ENCODE measurements at places on chromosomes 4 and X. TPM values are rescaled to one million over a fixed set of nuclear protein-coding genes. Genes with fewer than 3 reads are reported as not detected.

CXCL9 gene
- total RNA-seq: not detected

ARHGAP36 gene
- total RNA-seq: not detected

SPACA5 gene
- total RNA-seq: not detected

TAF9B gene
- total RNA-seq: 16.6 TPM

HSFX3 gene
- not detected for total RNA-seq

BTC gene
- total RNA-seq: not detected

FOXR2 gene
- not detected for total RNA-seq

S100P gene
- 8.5 TPM for total RNA-seq

FAM47A gene
- total RNA-seq: not detected

ENAM gene
- not detected for total RNA-seq

PPP4R3C gene
- total RNA-seq: not detected

NLGN4X gene
- not detected for total RNA-seq

TXK gene
- total RNA-seq: 63.6 TPM

- DNase-seq: no peak
Observed at GRCh38 chr4:153181700-153182099, 22.5 kb upstream of the TRIM2 start.

DNA sequence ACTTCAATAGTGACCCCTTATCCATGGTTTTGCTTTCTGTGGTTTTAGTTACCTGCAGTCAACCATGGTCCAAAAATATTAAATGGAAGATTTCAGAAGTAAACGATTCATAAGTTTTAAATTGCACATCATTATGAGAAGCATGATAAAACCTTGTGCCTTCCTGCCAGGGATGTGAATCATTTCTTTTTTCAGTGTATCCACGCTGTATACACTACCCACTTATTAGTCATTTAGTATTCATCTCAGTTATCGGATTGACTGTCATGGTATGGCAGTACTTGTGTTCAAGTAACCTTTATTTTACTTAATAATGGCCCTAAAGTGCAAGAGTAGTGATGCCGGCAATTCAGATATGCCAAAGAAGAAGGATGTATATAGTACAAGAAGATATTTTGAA lies 37.7 kb upstream of the TASL start:
- DNase-seq: no peak

GRCh38 chr4:154720123-154720522 lies 23.7 kb upstream of the LRAT start:
- DNase-seq: no peak

DNA sequence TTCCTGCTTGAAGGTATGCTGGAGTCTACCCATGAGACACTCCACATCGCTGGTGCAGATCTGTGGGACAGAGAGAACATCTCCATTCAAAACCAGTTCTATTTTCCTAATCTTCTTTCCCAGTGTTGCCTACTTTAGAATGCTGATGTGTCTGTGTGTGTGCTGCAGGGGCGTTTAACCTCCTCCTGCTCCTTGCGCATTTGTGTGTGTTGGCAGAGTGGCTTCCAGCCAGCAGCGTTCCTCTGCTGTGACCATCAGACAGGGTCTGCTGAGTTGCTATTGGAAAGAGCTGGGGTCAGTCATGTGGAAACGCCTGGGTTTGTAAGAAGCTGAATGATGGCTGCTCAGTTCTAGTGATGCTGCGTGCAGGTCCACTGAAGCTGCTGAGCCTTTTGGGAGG lies 223.6 kb downstream of the RBMX2 start:
- no peak for DNase-seq

DNA sequence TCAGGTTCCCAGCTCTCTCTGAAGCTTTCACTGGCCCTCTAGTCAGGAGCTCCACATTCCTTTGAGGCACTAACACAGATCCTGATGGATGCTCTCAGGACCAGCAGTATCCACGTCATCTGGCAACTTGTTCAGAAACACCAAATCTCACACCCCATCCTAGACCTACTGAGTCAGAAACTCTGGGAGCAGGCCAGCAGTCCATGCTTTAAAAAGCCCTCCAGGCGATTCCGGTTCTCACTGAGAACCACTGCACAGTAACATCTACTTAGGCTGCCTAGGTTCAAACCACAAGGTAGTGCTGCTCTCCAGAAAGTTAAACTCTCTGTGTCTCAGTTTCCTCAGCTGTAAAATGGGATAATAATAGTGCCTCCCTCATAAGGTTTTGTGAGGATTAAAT lies 55.3 kb downstream of the CCDC158 start:
- DNase-seq: no peak

DNA sequence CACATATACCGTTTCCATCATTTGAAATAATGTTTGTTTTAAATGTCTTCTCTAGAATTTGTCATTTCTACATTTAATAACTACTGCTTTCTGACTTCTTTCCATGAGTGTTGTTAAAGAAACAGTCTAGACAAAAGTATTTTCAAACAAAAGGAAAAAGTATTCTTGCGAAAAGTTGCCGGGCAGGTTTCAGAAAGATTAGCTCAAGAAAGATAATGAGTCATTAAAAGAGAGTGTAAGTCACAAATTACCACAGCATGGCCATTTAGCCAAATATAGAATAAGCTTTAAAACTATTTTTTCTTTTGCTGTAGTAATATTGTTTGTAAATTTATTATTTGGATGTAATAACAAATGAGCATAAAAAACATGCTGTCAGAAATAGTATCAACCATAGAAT lies 493.0 kb downstream of the TLL1 start:
- DNase-seq: no peak

DNA sequence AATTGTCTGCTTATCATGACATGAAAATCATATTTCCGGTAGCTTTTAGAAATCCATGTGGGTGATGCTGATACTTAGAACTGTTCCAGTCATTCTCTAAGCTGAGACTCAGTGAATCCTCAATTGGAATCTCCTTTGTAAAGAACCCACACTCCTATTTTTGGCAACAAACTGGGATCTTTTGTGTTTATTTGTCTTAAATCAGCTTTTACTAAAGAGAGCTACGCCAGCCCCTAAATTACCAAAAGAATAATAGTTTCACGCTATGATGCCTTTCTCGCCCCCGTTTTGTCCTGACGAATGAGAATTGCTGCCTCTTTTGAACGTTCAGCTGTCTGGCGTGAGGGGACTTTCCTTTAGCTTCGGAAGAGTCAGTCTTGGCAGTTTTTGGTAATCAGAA lies 195.9 kb downstream of the SHOX start:
- no peak for DNase-seq

DNA sequence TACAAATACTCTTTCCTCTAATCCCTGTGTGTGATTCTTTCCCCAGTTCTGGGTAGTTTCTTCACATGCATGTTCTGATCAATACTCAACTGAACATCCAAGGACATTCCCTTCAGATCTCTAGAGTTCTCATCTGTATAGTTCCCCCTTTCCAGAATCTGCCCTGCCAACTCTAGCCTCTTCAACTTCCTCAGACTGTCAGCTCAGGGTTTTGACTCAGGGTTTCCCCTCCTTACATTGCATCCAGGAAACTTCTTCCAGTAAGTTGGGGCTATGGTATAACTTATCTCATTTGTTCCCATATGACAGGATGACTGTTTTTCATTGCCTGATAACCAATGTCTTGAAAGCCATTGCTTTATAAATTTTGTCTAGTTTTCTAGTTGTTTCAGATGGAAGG lies 14.2 kb upstream of the ANKRD17 start:
- no peak for DNase-seq

- no peak for DNase-seq
Observed at GRCh38 chr4:37517326-37517725, 168.8 kb downstream of the RELL1 start.

- no peak for DNase-seq
Observed at GRCh38 chr4:57448452-57448851, 338.3 kb upstream of the IGFBP7 start.

DNA sequence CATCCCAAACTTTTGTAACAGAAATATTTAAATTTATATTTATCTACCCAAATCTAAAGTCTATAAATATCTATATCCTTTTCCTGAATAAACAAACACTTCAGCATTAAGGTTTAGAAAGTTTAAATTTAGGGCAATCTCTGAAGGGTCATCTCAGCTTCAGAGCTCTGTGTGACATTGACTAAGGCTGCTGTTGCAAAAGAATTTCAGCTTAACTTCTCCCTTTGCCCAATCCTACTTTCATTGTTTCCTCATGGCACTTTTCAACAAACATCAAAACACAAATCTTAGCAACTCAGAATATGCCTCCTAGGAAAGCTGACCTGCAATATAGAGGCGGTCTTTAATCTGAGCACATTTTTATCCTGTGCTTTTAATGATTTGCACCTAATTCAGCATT lies 79.7 kb upstream of the BANK1 start:
- DNase-seq: no peak

DNA sequence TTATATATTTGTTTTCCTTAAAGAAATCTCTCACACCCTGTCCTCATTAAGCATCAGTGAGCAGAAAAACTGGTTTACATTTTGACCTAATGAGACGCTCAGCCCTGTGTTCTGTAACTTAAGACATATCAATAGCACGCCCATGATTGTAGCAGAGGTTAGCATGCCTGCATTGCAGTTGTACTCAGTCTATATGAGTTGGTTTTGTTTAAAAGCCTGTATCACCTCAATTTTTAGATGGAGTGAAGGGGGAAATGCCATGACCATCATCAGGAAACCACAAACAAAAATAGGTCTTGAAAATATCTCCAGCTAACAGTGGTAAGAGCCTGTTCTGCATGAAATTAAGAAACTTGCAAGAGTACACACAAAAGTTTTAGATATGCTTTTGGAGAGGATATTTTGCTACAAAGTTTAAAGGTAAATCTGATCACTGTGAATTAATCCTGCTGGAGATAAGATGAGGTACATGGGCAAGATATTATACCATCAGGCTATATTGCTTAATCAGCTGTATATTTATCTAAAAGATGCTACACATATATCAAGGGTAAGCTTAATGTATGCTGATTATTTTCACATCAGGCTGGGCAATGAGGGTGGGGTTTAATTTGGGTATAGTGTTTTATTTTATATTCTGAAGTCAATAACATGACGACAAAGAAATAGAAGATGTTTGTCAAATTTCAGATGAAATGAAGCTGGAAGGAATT lies 13.1 kb upstream of the COQ2 start:
- DNase-seq: peak; percentile 29

DNA sequence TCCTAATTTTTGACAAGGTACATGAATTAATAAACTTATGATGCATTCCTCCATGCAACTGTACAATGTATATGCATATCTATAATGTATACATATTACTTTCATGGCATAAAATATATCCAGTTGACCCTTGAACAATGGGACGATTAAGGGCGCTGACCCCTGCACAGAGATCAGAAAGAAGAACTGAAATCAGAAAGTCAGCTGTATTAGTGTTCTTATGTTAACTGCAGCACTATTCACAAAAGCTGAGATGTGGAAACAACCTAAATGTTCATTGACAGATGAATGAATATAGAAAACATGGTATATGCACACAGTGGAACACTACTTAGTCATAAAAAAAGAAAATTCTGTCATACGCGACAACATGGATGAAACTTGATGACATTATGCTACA lies 457.1 kb downstream of the GBA3 start:
- no peak for DNase-seq

GRCh38 chrX:30343206-30343605 lies 34.0 kb upstream of the NR0B1 start:
- no peak for DNase-seq

DNA sequence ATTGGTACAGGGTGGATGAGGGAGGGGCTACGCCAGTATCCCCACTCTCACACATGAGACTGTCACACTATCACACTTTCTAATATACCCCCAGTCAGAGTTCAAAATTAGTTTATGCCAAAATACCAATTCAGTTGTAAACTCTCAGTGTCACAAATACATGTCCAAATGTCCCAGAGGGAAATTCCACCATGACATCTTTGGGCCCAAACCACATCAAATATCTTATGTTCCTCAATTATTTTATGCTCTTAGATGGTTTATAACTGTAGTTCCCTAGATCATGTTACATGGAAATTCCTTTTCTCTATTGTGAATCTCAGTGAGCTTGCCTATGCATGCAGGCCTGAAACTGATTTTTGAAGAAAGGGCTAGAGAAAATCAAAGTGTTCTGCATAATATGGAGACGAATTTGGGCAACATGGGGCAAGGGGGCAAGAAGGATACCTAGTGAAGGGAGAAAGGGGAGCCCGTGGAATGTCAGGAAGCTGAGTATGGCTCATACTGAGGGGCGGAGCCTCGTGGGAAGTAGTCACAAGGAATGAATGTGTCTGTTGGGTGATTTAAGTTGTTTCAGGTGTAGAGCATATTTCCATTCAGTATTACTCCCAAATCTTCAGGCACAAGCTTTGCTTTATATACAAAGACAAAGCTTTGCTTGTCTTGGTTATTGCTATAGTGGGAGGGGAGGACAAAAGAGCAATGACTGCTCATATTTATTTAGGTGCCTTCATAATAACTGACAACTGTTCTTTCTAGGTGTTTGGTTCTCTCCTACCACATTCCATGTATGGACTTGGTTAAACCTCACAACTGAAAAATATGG lies 40.8 kb downstream of the CLNK start:
- DNase-seq: no peak

- DNase-seq: no peak
Observed at GRCh38 chr4:52574036-52574435, 85.1 kb downstream of the USP46 start.

GRCh38 chr4:91497892-91498291 lies 805.9 kb upstream of the GRID2 start:
- DNase-seq: no peak

DNA sequence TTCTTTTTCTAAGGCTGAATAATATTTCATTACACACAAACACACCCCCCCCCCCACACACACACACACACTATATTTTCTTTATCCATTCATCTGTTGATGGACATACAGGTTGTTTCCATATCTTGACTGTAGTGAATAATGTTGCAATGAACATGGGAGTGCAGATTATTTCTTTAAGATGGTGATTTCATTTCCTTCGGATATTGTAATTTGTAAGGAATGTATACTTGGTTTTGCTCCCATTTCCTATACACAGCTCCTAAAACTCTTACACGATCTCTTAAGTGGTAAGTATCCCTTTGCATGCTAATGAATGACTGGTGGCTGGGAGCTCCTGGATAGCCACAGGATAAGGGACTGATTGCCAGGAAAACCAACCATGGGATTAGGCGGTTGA lies 14.7 kb upstream of the RBMXL3 start:
- DNase-seq: no peak

All from activated CD8-positive, alpha-beta T cell treated with anti-CD3 and anti-CD28 coated beads, Interleukin-2, amount 10 ng/mL, durations not matched to agents 7 days and 5 days (primary cell).